NCI-H2081 treated with DMSO at 0.1 percent for 48 hours (cell line): ENCODE measurements at places on chromosomes 6 and 20.

DNA sequence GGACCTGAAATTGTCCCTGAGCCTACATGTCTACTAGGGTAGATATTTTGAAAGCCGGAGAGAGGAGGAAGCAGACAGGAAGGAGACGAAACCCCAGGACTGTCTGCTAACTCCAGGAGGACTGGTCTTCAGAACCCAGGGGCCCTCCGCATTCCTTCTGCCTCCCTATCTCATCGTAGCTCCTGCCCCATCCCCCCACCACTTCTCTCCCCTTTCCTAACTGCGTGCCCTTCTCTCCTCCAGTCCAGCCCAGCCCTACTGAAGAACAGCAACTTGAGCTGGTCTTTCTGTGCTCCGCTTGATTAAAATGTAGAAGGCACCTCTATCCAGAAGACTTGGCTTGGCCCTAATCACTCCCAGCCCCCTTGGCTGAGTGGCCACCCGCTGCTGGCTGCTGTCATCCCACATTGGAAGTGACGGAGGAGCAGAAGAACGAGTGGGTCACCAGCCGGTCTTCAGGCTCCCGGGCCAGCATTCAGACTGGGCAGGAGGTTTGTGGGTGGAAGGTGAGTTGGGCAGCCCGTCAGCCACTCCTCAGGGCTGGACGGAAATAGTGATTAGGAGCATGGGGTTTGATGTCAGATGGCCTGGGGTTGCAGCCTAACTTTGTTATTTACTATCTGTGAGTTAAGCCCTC, 28.8 kb upstream of the ANGPT4 start:
- DNase-seq: no peak

DNA sequence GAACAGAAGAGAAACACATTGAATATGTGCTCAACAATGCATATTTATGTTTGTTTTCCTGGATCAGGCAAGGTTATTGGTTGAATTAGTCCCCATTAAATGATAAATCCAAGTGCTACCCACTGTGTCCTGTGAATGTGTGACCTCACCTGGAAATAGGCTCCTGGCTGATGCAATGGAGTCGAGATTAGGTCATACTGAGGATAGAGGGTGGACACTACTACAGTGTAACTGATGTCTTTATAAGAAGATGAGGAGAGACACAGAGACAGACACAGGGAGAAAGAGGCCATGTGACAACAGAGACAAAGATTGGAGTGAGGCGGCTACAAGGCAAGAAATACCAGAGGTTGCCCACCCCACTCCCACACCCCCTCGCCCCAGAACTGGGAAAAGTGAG, 559.3 kb downstream of the C6orf118 start:
- DNase-seq: no peak

GRCh38 chr6:44649365-44650025, 262.0 kb downstream of the CDC5L start:
- DNase-seq: no peak

DNA sequence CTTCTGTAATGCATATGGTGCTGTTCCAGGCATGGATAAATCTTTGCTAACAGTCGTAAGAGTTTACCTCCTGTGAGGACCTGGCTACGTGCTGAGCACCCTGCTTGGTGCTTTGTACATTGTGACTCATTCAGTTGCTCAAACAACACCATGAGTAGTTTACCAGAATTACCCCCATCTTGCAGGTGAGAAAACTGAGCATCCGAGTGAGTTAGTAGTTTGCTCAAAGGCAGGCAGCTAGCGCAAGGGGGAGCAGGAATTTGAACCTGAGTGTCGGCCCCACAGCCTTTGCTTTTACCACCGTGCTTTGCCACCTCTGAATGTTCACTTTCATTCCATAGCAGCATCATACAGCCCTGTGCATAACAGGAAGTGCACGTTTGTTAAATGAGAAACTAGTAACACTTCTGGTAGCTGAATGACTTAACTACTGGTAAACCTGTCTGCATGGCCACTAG, 121.9 kb downstream of the MTHFD1L start:
- DNase-seq: no peak

DNA sequence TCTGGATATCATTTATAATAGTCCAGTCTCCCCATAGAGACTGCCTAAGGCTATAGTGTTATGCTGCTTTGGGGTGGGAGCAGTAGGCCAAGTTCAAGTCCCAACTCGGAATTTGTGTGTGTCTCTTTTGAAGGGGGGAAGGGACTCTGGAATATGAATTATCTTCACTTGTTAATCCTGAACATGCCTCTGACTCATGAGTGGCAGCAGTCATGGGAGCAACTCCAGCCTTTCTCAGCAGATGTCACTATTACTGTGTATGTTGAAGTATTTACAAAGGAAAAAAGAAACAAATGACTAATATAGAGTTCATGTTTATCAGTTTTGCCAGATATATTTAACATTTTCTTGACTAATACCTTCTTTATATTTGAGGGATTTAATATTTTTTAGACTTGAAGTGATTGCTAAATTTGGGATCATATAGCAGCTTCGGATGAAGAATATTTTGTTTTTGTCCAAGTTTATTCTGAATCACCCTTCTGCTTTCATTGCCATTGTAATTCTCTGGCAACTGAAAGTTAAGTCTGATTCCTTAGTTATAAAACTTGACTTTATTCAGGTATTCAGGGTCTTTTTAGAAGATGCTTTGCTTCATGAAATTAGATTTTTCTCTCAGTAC, 23.4 kb downstream of the FAM217A start:
- no peak for DNase-seq

- DNase-seq: no peak
Measured at GRCh38 chr6:165181951-165182414, 127.4 kb downstream of the C6orf118 start.

GRCh38 chr20:57596998-57597939, 23.0 kb downstream of the ZBP1 start:
- no peak for DNase-seq

GRCh38 chr6:169317441-169318202, 64.0 kb upstream of the THBS2 start:
- DNase-seq: no peak

DNA sequence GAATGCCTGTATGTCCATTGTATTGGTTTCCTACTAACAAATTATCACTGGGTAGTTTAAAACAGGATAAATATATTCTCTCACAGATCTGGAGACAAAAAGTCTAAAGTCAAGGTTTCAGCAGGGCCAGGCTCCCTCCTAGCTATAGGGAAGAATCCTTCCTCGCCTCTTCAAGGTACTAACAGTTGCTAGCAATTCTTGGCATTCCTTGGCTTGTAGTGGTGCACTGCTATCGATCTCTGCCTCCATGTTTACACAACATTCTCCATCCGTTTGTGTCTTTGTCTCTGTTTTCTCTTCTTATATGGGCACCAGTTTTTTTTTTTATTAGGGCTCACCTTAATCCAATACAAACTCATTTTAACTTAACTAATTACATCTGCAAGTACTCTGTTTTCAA, 48.9 kb downstream of the OR2B6 start:
- DNase-seq: no peak

DNA sequence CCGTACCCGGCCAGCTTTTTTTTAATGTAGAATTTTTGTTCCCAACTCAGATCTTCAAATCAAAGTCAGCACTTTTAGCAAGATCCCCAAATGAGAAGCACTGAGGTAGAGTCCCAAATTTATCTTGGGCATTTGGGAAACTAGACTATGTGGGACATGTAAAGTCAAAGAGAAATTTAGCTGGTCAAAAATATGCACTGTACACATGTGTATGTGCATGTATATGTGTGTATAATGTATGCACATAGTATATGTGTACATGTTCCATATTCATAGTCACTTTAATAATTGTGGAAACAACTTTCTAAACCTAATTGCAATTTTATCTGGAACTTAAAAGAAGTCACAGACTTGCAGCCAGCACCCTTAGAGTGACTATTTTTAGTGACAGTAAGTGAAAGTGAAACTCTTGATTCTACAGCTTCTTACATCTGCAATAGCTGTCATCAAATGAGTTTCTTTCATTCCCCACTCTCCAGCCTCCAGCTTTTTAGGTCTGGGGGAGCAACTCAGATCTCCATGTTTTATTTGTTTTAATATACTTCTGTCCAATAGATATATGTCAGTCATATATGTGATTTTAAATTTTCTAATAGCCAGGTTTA, 53.6 kb downstream of the CDC40 start:
- DNase-seq: no peak

GRCh38 chr6:158706369-158706982, 56.6 kb downstream of the SYTL3 start:
- DNase-seq: no peak

DNA sequence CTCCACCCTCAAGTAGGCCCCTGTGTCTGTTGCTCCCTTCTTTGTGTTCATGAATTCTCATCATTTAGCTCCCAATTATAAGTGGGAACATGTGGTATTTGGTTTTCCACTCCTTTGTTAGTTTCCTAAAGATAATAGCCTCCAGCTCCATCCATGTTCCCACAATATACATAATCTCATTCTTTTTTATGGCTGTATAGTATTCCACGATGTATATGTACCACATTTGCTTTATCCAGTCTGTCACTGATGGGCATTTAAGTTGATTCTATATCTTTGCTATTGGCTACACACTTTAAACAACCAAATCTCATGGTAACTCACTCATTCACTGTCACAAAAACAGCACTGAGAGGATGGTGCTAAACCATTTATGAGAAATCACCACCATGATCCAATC, 35.5 kb upstream of the VGLL2 start:
- DNase-seq: no peak

GRCh38 chr6:132062626-132063025, 111.5 kb upstream of the CCN2 start:
- no peak for DNase-seq

- no peak for DNase-seq
Measured at GRCh38 chr6:34465531-34466241, at the start of gene PACSIN1. Gene PACSIN1, plus strand, starts transcription at chr6:34466076. Its CDS starts 60,230 bp downstream, at chr6:34526306.
